Fibroblast of gingiva (primary cell): ENCODE measurements at places on chromosomes 6 and 20.
A peak's percentile ranks its signal among the peaks of the same experiment; 100 is the strongest.

- DNase-seq = no peak
Observed at GRCh38 chr20:57749131-57749690, 39.4 kb upstream of the PMEPA1 start.

- DNase-seq = no peak
Observed at GRCh38 chr6:20835315-20836010, 301.2 kb downstream of the CDKAL1 start.

- DNase-seq = no peak
Observed at GRCh38 chr6:86203044-86203443, 560.4 kb upstream of the SYNCRIP start.

GRCh38 chr6:28269492-28269891 is 2.5 kb downstream of the ZSCAN26 start:
- DNase-seq = peak; percentile 74

DNA sequence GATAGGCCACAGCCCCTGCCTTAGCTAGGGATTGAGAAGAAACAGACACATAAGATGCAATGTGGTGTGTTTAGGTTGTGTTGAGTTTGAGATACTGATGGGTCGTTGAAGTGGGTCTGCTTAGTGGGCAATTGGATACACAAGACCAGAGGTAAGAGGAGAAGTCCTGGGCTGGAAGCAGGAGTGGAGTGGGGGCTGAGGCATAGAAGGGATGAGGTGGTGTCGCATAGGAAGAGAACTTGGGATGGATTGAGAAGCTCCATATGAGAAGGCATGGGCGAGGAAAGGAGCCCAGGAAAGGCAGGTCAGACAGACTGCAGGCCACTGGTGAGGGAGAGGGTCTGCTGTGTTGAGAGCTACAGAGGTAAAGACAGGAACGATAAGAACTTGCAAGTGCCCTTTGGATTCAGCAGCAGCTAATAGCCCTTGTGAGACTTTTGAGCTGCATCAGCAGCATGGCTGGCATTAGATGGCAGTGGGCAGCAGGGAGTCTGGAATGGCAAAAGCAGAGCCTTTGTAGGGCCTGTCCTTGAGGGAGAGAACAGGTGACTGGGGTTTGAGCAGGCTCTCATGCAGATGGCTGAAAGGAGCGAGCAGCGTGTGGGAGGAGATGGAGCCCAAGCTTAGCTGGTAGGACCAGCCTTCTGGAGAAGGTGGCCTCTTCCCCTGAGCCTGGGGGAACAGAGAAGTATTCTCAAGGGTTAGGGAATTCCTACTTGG is 33.2 kb downstream of the PLCG1 start:
- DNase-seq = no peak

DNA sequence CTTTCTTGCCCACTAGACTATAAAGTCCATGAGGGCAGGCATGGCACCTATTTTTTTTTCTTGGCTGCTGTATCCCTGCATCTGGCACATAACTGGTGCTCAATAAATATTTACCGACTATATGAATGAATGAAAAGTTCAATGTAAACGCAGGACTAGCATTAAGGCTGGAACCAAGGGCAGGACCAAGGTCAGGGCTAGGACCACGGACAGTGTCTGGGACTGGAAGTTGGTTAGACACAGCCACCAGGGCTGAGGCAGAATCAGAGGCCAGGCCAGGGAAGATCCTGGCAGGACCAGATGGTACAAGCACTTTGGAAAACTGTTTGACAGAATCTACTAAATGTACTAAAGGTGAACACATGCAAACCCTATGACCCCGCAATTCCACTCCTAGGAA is 3.7 kb downstream of the TNXB start:
- no peak for DNase-seq

DNA sequence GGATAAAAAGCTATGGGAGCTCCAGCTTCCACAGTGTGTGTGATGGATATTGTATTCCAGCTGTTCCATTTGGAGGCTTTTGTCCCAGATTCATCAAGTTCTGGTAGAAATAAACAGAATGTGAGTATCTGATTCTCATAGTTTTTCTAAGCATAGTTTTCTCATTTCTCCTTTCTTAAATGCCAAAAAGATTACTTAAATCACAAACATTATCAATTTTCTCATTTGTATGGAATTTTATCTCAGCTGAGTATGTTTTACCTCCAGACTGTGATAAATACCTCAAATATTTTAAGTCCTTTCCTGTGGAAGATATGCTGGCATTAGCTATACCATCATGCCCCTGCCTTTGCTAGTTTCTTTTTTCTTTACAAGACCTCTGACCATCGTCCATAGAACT is 767.3 kb downstream of the TFAP2A start:
- DNase-seq = no peak

DNA sequence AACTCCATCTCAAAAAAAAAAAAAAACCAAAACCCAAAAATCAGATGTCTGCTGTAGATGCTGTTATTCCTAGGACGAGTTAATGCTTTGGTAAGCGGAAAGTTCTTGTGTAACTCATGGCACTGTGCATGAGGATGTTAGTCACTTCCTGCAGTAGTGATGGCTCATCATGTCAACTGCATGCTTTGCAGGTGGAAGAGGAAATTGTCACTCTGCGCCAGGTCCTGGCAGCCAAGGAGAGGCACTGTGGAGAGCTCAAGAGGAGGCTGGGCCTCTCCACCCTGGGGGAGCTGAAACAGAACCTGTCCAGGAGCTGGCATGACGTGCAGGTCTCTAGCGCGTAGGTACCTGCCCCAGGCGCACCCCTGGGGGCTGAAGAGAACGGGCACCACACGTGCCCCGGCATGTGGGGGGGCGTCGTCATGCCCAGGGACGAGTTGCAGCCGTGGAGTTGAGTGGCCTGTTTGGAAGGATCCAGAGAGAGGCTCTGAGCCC is 8.5 kb downstream of the TPD52L2 start:
- peak; percentile 69 for DNase-seq

DNA sequence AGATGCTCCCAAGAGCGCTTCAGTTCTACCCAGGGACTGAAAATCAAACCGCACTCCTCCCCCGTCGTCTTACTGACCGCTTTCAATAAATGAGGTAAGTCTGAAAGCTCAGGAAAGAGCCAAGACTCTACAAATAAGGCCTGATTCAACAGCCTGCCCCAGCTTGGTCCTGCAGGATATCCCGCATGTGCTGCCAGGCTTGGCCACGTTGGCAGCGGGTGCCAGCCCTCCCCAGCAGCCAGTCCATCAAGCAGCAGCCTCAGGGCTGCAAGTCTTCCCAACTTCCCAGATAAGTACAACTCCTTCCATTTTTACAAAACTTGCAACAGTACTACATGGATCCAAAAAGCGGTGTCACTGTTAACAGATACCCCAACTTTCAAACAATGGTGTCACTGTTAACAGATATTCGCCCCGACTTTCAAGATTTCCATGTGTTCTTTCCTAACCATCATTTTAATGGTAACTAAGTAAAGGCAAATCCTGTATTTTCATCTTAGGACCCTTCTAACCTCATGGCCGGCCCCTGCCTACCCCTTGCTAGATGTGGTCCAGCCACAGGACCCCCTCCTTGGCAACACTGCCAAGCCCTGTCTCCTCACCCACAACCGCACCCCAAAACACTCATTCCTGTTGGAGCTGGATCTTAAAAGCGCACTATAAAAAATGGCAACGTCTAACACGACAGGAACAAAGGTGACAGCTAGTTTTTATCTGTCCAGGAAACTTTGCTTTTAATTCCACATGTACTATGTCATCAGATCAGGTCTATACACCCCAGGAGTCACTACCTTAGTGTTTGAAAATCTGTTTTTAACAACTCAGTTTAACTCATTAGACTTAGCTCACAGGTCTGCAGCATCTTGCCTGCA is 28.0 kb downstream of the DIDO1 start:
- DNase-seq = no peak

DNA sequence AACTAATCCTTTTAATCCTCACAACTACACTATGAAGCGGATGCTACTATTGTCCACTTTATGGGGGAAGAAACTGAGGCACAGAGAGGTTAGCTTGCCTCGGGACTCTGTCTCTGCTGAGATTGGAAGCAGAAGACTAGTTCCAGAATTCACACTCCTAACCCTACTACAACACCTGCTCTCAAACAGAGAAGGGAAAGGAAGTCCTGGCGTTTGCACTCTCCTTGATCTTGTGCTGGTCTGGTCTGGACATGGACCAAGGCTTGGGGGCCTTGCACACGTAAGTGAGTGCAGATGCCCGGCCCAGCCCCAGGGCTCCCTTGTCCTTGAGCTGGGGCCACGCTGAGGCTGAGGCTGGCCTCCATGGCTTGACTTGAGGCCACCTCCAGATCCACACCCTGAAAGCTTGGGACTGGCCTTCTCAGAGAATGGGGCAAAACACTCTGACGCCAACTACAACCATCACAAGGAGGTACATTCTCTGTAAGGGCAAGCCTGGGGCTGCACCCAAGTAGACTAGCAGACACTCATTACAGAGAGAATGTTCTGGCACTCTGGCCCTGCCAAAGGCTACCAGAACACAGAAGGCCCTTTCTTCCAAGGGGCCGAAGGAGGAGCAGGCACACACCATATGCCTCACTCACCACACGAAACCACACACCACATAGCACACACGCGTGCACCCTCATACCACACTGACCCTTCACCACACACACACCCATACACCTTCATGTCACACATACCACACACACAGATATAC is 33.3 kb upstream of the EZR start:
- DNase-seq = no peak

GRCh38 chr6:56145616-56146015 is 101.8 kb downstream of the COL21A1 start:
- DNase-seq = no peak

DNA sequence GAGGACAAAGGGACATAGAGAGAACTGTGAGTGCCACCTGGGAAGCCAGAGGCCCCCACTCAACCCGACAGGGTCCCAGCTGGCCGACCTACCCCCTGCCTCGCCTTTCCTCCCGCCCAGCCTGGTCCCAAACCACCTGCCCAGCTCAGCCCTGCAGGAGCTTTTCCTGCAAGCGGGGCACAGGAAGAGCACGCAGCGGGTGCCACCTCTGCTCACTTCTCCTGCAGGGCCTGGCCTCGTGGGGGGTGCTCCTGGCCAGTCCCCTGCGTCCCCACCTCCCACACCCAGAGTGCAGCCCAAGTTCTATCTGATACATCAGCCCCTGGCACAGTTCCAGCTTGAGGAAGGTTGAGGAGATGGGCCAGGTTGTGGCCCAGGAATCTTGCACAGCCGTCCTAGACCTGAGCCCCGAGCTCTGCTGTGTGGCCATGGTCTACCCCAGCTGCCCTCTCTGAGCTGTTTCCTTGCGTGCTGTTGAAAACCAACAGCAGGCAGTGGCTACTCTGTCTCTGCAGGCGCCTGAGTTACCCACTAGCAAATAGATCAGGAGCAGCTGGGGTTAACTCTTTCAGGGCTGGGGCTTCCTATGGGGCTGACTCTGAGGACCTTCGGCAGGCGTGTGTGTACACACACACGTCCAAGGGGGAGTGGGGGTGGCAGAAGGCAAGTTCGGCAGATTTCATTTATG is 1.7 kb downstream of the NECAB3 start:
- DNase-seq = no peak

DNA sequence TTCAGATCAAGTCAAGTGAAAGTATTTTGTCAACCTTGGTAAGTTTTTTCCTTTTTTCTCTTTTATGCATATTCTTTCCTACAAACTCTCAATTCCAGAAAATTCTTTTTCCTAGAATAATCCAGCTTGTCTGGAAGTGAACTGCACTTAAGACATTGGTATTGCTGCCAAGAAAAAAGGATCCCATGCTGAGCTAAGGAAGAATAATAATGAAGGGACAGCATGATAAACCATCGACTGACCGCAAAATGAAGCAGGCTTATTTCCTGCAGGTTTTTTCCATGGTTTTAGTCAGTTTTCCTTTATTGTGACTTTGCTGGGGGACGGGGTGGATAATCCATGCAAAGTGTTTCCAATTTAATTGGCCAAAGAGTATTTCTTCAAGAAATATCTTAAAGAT is 857.6 kb upstream of the SLC35B3 start:
- peak; percentile 13 for DNase-seq

- peak; percentile 39 for DNase-seq
Observed at GRCh38 chr6:118260833-118261232, 287.3 kb upstream of the PLN start.

GRCh38 chr20:10432079-10432478 is 1.9 kb downstream of the MKKS start:
- peak; percentile 25 for DNase-seq

GRCh38 chr6:81890846-81891245 is 138.4 kb upstream of the TENT5A start:
- DNase-seq = peak; percentile 81

DNA sequence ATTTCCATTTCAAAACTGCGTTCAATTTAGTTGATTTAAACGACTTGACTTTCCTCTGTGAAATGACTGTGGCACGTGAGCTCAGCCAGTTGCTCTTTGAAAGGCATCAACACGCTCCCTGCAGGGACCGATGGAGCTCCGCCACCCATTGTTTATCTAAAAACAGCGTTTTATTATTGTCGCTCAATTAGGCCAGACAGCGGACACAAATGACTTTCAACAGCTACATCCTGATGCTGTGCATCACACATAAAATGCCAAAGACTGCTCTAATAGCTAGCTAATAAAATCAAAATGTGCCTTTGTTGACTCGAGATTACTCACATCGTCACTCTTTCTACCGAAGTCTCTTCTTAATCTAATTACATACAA is 332.5 kb downstream of the CD83 start:
- no peak for DNase-seq

- no peak for DNase-seq
Observed at GRCh38 chr6:78768271-78768670, 99.1 kb upstream of the IRAK1BP1 start.

- no peak for DNase-seq
Observed at GRCh38 chr20:57566399-57566798, 5.5 kb downstream of the PCK1 start.

DNA sequence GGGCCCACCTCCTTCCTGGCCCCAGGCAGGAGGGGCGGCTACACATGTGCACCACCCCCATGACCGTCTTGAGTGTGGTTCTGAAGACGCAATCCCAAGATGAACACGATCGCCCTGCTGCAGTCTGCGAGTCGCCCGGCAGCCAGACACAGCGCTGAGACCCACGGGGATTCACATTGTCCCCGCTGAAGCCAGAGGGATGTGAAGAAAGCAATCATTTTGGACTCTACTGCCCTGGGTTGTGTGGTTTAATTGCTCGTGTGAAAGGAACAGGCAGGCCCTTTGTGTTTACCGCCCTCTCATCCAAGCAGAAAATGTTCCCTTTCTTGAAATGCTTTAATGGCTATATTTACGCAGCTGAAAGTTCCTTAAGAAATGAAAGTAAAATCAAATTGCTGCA is 279.5 kb downstream of the TAF4 start:
- no peak for DNase-seq

- DNase-seq = no peak
Observed at GRCh38 chr6:44868910-44869309, 459.2 kb upstream of the RUNX2 start.

- DNase-seq = no peak
Observed at GRCh38 chr6:54879188-54879985, 32.8 kb downstream of the FAM83B start.

- no peak for DNase-seq
Observed at GRCh38 chr6:70040766-70041165, 174.4 kb downstream of the COL19A1 start.

- DNase-seq = no peak
Observed at GRCh38 chr6:220721-221475, 71.4 kb upstream of the DUSP22 start.

DNA sequence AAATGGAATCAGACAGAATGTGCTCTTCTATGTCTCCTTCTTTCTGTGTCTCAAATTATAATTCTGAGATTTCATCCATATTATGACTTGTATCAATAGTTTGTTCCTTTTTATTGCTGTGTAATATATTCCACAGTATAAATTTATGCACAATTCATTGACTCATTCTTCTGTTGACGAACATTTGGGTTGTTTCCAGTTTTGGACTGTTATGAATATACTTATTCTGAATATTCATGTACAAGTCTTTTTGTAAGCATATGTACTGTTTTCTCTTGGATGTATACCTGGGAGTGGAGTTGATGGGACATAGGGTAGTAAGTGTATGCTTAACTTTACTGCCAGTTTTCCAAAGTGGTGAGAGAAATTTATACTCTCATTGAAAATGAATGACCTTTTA is 28.1 kb upstream of the TRAF3IP2 start:
- no peak for DNase-seq
